B cell (primary cell): ENCODE measurements at places on chromosomes 6 and 20. TPM values are rescaled to one million over a fixed set of nuclear protein-coding genes. Genes with fewer than 3 reads are reported as not detected.

THBS2 gene
- total RNA-seq, result not detected in 2 replicates

DNA sequence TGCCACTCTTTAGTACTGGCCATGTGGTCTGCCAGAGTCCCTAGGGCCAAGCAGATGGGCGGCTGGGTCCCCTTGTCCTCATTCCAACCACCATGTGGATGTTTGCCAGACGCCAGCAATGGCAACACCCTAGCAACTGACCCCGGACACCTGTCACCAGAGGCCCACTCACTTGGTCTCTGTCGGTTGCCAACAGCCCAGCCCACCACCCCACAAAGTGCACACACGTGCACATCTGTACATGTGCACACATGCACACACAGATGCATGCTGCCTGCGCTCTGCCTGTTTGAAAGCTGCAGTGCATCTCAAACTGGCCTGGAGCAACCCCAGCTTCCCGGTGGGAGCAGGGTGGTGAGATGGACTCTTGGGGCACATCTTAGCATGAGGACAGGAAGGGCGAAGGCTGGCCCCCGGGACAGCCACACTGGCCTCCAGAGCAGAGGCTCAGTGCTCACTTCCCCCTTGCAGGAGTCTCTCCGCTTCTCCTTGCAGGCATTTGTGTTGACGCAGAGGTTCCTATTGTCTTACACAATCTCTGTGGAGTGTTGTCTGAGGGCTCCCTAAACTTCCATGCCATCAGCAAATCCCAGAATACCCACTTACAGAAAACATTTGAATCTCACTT, 54.0 kb downstream of the PSMG4 start:
- no peak for DNase-seq

DNA sequence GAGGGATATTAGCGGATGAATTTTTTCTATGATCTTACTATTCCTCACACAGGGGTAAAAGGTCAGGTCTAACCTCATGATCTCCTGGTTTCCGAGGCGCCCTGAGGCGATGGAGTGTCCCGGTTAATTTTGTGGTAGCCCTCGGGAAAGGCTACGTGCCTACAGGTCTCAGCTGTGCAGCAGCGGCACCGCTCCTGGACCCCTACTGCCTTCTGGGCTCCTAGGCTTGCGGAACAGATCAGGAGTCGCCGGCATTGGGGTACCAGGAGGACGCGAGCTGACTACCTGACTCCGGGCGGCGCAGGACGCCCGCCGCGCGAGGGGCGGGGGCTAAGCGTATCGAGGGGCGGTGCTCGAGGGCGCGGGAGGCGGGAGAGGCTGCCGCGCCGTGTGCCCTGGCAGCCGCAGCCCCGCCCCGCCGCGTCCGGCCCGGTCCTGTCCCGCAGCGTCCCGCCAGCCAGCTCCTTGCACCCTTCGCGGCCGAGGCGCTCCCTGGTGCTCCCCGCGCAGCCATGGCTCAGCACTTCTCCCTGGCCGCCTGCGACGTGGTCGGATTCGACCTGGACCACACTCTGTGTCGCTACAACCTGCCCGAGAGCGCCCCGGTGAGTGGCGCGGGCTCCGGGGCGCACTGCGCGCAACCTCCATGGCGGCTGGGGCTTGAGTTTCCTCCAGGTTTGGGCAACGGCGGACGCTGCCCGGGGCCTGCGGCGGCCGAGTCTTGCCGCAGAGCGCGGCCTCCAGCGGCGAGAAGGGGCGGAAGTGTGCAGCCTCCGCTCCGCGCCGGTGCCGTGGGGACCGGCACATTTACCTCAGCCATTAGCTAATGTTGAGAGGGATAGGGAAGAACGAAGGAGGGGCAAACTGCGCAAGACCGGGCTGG, at the start of gene NT5DC1:
Gene NT5DC1, plus strand, starts transcription at position 435 of the 883 bp plus-strand sequence. Its CDS starts 78 bp downstream, at position 513.
- DNase-seq, result peak; percentile 91

TREM2 gene
- total RNA-seq, result not detected in 2 replicates

DNA sequence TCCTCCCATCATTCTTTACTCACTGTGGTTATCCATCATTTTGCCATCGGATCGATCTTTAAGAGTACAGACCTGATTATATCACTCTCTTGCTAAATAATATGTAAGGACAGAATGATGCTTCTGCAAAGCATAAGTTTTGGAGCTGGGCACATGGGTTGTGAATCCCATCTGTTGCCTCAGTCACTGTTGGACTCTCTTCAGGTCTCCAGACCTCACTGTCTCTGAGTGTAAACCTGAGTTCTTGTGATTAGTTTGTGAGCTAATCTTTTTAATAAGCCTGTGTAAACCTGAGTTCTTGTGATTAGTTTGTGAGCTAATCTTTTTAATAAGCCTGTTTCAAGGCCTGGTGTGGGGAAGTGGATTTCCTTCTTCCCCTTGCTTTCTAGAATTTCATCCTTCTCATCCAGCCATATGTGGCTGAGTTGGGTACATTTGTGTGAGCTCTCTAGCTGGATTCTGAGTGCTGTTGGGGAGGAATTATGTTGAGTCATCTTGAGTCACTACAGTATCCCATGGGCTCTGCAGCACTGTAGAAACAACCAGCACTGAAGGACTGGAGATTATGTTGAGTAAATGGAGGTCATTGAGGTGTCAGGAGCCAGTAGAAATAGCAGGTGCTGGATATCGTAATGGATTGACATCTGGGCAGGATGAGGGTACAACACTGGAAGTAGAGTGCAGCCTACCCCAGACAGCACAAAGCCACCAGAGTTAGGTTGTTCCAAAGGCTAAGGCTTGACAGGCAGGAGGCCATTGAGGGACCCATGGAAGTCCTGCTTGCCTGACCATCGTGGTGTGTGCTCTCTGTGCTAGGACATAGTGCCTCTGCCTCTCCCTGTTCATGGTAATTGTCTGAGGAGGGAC, 52.4 kb downstream of the SCAND1 start:
- no peak for DNase-seq

DNA sequence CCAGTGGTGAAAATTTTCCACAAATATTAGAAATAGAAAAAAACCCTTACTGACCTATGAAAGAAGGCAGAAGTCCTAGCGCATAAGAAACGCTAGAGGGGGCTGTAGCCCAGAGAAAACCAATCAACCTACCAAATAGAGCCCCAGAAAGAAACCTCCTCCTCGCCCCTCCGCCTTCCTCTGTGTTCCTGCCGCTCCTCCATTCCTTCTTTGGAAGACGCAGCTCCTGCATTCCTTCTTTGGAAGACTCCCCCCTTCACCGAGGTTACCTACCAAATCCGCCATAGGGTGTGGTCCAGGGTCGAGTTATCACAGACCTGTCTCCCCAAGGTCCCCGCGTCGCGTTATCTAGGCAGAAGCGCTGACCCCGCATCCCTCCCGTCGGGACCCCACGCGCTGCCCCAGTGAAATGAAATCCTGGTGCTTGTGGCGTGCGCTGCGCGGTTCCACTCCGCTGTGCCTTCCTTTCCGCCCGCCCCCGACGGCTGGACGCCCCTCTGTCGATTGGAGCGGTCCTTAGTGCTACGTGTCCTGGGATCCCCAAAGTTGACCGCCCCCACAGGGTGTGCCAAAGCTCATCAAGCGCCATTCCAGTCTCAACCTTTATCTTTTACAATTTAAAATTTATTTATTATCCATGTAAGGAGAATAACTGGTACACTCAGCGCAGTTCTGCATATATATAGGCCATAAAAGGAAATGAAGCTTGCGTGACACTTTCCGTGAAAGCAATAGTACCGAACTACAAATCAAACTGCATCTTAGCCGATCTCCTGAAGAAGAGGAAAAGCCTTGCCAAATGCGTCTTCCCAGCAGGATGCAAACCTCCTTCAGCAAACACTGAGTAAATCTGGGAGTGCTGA, 13.0 kb downstream of the RPP21 start:
- peak; percentile 81 for DNase-seq

COL10A1 gene
- total RNA-seq, result not detected in 2 replicates

GRCh38 chr6:145929037-145929633, 35.0 kb downstream of the SHPRH start:
- DNase-seq, result peak; percentile 40

DNA sequence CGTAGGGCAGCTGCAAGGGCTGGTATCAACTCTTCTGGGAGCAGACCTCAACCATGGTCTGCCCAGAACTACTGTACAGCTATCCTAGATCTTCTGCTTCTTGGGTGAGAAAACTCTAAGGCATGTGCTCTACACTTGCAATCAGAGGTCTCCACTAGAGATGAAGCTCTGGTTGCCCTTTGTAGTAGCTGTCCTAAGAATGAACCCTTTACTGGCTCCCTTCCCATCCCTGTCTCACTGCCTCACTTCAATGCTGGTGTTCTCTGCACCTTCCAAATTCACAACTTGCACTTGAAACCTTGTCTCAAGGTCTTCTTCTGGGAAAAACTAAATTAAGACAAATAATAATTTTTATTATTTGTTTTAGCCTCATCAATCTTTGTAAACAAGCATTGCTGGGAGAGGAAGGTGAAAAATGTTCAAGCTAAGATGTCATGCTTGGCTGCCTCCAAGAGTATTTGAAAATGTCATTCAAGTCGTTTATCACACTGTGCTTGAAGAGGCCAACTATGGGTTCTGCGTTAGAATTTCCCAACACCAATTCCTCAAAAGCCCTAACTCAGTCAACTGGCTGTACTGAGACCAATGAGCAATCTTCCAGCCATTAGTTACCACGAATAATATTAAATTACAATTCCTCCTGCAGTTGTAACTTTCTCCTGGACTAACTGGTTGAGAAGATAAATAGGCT, 255.7 kb upstream of the PRND start:
- no peak for DNase-seq

DNA sequence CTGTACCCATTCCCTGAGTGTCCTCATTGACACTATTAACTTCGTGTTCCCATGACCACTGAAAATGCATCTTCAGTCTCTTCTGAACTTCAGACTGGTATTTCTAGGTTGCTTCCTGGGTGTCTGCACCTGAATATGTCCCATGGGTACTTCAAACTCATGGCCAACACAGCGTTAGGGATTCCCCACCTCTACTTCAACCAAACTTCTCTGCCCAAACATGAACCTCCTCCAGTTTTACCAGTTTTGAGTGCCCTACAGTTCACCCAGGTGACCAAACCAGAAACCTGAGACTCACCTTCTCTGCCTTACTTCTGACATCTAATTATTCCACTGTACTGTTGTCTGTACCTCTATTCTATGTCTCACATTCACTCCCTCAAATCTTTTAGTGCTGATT, 99.5 kb upstream of the SUPT3H start:
- DNase-seq, result peak; percentile 9

- DNase-seq, result no peak
These were observed 158.1 kb upstream of the AKAP12 start for GRCh38 chr6:151081656-151082055.

TAGAP gene
- total RNA-seq, result 167 and 171 TPM in 2 replicates

- DNase-seq, result no peak
These were observed 81.1 kb downstream of the CD40 start for GRCh38 chr20:46199198-46199597.

DNA sequence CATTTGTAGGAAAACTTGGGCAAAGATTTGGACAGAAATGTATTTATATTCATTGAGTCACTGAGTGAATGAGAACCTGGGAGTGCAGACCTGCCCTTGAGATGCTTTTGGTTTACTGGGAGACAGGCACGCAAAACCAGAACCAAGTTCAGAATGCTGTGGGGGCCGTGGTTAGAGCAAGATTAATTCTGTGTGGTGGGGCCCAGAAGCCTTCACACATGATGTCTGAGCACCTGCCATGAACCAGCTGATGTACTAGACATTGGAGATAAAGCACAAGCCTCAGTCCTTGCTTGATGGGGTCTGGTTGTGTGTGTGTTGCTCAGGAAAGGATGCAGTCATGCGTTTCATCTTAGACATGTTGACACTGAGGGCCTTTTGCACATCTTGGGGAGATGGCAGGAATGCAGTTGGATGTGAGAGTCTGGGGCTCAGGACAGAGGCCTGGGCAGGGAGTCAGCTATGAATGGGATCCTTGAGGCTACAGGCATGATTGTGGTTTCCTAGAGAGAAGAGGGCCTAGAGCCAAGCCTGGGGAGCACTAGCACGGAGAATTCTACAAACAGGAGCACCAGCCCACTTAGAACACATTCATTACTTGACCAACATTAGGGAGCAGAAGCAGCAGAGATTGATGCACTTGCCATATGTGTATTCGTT, 114.3 kb upstream of the TMEM181 start:
- no peak for DNase-seq

DNA sequence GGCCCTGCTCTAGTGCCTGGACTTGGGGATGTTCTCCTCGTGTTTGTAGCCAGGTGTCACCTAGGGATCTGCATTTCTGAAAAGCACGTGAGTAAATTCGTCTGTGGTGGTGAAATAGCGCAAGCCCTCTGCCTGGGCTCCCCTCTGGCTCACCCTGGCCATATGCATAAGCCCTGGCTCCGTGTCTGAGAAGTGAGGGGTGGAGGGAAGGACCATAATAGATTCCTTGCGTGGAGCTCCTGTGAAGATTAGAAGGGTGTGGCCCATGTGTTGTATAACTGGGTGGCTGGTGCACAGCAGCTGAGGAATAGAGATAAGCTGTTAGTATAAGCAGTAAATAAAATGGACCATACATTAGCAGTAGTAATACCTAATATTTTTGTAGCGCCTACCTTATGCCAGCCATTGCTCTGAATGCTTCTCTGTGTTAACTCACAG, 4.8 kb downstream of the BCAS1 start:
- DNase-seq, result no peak

DNA sequence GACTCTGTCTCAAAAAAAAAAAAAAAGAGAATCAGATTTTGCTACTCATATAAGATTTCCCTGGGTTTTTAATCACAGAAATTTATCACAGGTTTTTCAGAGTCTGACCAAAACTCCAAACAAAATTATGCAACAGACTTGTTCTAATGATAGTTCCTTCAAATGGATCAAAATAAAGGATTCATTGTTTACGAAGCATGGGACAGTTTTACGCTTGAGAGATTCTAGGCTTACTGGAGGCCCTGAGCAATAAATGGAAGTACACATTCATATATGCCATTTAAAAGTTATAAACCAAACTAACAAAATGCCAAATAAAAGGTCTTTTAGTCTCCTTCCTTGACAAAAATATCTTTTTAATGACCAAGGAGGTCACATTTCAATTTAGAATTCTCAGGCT, 245.1 kb upstream of the KCNQ5 start:
- DNase-seq, result no peak

DNA sequence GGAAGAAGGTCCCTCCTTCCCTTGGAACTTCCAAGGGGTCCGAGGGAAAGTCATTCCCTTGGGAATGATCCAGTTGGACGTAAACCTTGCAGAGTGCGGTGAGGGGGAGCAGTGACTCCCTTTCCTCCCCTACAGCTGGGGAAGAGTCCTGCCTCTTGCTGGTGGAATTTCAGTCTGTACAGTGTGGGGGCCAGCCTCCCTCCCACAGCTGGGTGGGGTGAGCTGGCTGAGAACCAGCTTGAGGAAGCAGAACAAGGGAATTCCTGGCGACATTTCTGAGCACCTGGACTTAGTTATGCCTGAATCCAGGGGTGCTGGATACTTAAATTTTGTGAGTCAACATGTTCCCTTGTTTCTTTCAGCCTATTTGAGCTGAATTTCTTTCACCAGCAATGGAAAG, 152.0 kb downstream of the ANKRD60 start:
- no peak for DNase-seq

ADGRB3 gene
- not detected in 2 replicates for total RNA-seq

- no peak for DNase-seq
These were observed 46.6 kb downstream of the CDH4 start for GRCh38 chr20:61298661-61299060.

GRCh38 chr20:9334866-9335265, 179.5 kb upstream of the LAMP5 start:
- no peak for DNase-seq

B3GALT4 gene
- total RNA-seq, result 44.1 and 46.0 TPM in 2 replicates
